ENCODE measurements at places on chromosomes 11 and 22.

DNA sequence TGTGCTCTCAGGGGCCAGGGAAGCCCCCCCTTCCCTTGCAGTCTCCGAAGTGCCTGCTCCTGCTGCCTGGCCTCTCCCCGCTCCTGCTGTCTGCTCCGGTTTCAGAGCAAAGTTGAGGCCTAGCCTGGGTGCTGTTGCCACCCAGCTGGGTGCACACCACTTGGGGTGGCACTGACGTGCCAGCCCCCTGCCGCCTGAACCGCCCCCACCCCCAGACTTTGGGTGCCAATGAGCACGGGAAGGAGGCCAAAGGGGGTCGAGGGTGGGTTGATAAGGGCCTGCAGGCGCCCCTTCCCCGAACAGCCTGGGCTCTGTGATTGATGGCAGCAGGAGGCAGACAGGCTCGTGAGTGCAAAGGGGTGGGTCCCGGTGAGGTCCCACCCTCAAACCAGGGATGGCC is 48.2 kb downstream of the EMSY start:
- no peak for DNase-seq

- DNase-seq, result peak; percentile 12
Measured at GRCh38 chr11:25910086-25910485, 421.8 kb upstream of the ANO3 start.

- DNase-seq, result peak; percentile 97
Measured at GRCh38 chr22:34879001-34879400, 187.0 kb upstream of the ISX start.

DNA sequence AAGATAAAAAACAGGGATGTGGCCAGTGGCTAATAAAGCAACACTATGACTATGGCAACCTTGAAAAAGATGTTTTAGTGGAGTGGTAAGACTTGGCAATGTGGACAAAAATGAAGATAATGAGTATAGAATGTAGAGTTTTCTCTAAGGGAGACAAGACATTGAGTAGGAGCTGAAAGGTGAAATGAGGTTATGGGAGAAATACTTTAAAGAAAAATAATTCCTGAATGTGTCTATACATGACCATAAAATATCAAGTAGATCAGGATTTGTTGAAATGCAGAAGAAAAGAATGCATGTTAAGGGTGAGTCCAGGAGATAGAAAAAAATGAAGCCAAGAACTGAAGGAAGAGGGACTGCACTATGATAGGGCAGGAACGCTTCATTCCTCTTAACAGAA is 101.6 kb upstream of the CARD18 start:
- DNase-seq, result peak; percentile 55

- DNase-seq, result no peak
Measured at GRCh38 chr22:19896665-19897355, 42.1 kb upstream of the GNB1L start.

- peak; percentile 81 for DNase-seq
Measured at GRCh38 chr11:33634291-33634834, 66.3 kb downstream of the C11orf91 start.

DNA sequence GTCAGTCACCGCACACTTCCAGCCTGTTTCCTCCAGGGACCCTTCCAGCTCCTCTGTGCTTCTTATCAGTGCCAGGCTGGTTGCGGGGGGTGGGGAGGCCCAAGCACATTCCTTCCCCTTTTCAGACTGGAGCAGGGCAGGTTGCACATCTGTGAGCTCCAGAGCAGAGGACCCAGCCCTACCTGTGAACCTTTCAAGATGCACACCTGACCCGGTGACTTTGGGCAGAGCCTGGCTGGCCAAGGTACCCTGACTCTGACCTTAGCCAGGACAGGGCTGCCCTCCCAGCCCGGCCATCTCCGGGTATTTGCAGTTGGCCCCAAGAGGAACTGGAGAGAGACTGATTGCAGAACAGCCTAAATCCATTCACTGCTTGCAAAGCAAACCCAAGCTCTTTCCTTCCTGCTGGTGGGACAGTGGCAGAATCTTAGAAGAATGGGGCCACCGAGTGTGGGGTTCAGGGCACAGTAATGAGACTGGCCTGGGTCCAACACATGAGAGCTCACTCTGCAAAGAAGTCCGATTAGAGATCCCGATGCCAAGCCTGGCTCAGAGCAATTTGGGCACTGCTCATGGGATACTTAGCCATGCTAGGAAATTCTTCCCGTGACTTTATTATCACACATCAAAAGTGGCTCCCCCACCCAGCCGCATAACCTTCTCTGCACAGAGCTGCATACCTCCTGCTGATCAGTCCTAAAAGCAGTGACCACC is 64.7 kb upstream of the CCND1 start:
- DNase-seq, result no peak
